RCC 7860 (cell line): ENCODE measurements at places on chromosomes 12 and 14.

DNA sequence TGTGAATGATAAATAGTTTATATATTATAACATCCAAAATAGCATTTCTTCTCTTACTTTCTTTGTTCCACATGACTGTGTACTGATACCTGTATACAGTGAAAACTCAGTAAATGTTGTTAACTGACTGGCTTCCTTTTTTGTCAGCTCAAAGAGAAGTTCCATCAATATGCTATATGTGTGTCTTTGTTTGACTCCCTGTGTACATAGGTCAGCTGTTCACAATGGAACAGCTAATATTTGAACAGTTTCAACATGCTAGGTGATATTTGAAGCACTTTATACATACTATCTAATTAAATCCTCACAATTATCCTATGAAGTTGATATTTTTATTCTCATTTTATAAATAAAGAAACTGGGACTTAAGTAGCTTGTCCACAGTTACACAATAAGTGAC is 15.3 kb upstream of the KICS2 start:
- no peak for DNase-seq

DNA sequence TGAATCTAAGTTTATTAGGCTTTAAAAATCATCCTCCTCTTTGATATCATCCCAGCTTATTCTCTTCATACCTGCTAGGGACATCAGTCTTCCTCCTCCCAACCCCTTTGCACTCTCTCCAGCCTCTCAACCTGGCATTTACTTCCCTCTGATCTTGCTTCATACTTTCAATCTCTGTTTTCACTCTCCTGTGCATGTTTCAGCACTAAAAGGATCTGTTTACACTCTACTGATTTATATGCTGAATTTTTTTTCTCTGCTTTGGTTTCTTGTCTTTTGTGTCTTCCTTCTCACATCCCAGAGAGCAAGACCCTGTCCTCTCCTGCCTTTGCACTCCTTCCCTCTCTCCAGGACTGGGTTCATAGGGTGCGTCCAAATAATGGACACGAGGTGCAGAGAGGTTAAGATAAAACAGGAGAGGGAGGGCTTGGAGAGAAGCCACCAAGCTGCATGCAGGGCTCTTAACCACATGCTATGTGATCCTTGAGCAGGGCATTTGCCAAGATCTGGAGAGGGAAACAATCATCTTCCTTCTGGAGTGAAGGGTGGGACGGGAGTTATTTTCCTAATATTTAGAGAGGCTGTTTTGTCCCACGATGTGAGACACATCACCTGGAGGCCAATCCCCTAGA is 3.0 kb upstream of the CISTR start:
- no peak for DNase-seq

- no peak for DNase-seq
Observed at GRCh38 chr12:80261403-80261802, 162.1 kb downstream of the OTOGL start.

DNA sequence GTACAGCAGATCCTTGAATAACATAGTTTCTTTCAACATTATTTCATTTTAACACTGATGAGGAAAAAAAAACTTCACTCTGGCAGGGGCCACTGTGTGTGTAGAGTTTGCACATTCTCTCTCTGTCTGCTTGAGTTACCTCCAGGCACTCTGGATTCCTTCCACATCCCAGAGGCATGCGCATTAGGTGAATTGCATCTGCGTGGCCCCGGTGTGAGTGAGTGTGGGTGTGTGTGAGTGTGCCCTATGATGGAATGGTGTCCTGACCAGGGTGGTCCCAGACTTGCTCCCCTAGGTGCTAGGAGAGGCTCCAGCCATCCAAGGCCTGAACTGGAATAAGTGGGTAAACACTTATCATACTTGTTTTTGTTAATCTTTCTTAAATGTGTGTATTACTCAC is 90.6 kb upstream of the LRIG3 start:
- no peak for DNase-seq

- peak; percentile 4 for DNase-seq
Observed at GRCh38 chr12:68349220-68349621, 17.1 kb upstream of the MDM1 start.

DNA sequence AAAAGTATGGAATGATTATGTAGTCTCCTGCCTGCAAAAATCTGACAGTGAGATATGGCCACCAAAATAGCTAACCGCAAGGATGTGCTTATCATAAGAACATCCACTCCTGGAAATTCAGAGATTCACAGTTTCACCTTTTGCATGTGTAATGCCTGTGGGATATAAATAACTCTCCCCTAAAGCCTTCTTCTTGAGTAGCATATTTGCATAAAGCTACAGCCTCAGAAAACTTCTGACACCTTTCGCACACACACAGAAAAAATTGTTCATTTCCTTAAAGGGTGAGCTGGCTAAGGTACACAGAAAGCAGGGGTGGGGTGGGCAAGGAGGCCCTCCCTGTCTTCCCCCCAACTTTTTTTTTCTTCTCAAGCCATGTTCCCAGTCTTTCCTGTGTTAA is 3.1 kb upstream of the IGF1 start:
- DNase-seq = no peak

GRCh38 chr12:15196221-15196620 is 25.0 kb downstream of the RERG start:
- DNase-seq = no peak

DNA sequence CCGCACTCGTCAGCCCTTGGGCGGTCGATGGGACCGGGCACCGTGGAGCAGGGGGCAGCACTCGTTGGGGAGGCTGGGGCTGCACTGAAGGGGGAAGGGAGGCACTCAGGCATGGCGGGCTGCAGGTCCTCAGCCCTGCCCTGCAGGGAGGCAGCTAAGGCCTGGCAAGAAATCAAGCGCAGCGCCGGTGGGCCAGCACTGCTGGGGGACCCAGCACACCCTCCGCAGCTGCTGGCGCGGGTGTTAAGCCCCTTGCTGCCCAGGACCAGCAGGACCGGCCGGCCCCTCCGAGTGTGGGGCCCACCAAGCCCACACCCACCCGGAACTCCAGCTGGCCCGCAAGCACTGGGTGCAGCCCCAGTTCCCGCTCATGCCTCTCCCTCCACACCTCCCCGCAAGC is 35.7 kb upstream of the YAF2 start:
- DNase-seq = no peak

- peak; percentile 37 for DNase-seq
Observed at GRCh38 chr12:50059440-50060119, 2.2 kb downstream of the ASIC1 start.

DNA sequence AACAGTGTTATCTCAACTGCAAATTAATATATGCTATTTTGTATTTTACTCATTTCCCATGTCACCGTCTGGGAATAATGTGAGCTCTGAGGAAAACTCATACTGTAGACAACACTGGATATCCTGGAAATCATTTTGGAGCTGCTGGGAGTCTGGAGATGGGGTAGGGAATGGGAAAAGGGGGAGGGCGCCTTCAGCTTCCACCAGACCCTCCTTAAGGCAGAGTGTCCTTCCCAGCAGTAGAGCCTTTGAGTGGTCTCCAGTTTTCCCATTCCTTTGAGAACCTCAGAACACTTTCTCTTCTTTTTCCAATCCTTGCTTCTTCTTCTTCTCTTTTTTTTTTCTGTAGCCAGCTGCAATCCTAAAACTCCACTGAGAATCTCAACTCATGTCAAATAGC is 5.4 kb upstream of the LRIG3 start:
- DNase-seq = no peak

DNA sequence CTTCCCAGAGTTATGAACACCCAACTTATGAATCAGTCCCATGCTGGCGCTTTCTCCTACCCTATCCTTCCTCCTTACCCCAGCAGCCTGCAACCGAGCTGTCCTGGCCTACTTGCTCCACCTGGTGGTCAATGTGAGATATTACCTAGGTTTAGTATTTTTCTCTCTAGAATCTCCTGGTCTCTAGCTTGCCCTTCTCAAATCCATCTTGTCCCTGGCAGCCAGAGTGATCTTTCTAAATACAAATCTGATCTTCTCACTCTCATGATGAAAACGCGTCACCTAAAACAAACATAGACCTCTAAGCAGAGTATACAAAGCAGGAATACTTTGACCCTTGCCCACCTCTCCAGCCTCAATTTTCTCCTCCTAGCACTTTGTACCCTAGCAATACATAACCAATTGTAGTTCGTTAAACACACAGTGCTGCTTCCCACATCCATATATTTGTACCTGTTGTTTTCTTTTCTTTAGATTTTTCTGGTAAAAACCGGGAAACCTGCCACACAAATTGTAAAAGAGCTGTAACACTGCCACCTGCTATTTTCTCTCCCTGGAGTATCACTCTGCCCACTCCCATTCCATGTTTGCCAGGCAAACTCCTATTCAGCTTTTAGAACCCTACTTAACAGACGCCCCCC is 20.0 kb upstream of the TCP11L2 start:
- DNase-seq = peak; percentile 39

GRCh38 chr14:98622208-98623051 is 649.6 kb downstream of the BCL11B start:
- DNase-seq = no peak

DNA sequence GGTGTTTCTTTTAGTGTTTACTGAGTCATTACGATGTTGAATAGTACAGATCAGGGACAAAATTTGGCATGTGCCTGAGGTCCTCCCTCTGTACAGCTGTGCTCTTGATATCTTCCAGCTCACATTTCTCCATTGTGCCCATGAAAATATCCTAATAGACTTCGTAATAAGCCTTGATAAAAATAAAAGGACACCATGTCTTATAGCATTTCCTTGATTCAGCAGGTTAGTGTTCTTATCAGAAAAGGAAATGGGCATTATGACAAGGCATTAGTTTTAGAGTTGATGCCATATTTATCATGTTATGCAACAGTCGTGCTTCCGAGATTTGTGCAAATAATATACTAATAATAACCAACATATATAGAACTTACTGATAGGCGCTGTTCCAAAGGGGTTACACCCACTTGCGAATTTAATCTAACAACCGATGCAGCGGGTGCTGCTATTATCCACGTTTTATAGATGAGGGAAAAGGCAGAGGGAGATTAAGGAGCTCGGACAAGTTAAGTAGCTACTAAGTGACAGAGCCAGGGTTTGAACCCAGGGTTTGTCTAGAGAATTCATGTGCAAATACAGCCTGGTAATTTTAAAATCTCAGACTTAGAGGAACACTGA is 15.1 kb upstream of the WNK1 start:
- DNase-seq = no peak

GRCh38 chr12:61871485-61871810 is 388.8 kb upstream of the USP15 start:
- DNase-seq = no peak

- no peak for DNase-seq
Observed at GRCh38 chr14:91231446-91231845, 13.1 kb downstream of the GPR68 start.

DNA sequence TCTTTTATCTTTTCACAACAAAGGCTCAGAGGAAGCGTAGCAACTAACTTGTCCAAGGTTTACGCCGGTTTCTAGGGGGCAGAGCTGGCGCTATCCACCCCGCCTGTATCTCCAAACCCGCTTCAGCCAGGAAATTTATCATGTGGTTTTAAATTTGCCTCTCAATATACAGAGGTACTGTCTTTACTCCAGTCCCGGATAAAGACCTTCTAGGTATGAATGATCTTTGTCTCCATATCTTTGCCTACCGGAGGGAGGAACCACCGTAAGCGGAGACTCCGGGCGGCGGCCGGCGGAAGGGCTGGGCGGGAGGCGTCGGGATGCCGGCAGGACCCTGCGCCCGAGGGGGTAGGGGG is 693 bp upstream of the RIMKLB start:
- no peak for DNase-seq

GRCh38 chr14:57317248-57317833 is 48.6 kb downstream of the AP5M1 start:
- peak; percentile 41 for DNase-seq

DNA sequence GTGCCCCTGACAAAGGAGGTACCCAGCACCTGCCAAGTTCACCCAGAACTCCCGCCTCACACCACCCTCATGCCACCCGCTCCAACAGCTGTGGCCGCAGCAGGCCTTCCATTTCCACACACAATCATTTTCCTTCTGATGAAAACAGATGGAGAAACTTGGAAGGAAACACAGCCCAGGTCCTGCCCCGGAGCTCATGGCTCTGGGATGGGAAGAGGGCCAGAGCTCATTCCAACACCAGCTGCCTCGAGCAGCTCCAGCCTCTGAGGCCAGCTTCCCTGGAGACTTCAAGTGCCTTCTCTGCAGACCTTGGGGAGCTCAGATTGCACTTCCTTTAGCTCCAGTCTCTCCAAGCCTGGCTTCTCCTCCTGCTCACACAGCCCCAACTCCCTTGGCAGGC is 55.1 kb upstream of the CMKLR1 start:
- no peak for DNase-seq

- DNase-seq = no peak
Observed at GRCh38 chr12:89250636-89251035, 101.7 kb downstream of the DUSP6 start.

DNA sequence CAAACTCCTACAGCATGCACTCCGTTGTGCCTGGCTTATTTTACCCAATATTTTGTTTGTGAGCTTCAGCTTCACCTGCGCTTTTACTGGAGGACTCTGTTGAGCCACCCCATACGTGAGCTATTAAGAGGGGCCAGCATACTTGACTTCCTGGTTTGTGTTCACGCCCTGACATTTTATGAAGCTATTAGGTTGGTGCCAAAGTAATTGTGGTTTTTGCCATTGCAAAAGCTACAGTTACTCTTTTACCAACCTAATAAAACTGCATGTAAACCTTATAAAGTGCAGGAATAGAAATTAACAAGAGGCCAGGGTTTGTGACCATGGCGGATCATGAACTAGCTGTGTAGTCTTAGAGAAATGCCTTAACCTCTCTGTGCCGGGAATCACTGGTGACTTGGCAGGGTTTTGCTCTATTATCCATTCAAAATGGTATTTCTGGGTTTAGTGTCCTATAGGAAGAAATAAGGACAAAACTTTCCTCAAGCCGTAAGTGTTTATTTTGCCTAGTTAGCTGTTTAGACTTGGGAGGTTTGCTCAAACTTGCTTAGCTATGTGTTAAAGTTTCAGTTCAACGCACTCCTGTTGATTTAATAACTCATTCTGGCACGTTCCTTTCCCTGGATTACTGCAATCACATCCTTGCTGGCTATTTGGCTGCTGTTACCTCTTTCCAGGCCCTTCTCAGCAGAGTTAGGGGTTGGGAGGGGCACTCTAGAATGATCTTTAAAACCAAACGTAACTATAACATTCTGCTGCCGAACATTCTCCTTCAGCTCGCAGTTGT is 1027.6 kb downstream of the BCL11B start:
- no peak for DNase-seq

- DNase-seq = no peak
Observed at GRCh38 chr12:85279449-85280164, 413 bp upstream of the ALX1 start.

GRCh38 chr12:46410495-46410894 is 37.9 kb upstream of the SLC38A2 start:
- no peak for DNase-seq
